CD4-positive, alpha-beta T cell treated with Interleukin-2 at 100 ng/mL for 4 hours (primary cell): ENCODE measurements at places on chromosomes 4 and X.

- no peak for DNase-seq
These were observed 59.4 kb upstream of the SLC7A11 start for GRCh38 chr4:138301536-138301935.

- peak; percentile 71 for DNase-seq
These were observed 22.8 kb downstream of the CFAP99 start for GRCh38 chr4:2441393-2442174.

DNA sequence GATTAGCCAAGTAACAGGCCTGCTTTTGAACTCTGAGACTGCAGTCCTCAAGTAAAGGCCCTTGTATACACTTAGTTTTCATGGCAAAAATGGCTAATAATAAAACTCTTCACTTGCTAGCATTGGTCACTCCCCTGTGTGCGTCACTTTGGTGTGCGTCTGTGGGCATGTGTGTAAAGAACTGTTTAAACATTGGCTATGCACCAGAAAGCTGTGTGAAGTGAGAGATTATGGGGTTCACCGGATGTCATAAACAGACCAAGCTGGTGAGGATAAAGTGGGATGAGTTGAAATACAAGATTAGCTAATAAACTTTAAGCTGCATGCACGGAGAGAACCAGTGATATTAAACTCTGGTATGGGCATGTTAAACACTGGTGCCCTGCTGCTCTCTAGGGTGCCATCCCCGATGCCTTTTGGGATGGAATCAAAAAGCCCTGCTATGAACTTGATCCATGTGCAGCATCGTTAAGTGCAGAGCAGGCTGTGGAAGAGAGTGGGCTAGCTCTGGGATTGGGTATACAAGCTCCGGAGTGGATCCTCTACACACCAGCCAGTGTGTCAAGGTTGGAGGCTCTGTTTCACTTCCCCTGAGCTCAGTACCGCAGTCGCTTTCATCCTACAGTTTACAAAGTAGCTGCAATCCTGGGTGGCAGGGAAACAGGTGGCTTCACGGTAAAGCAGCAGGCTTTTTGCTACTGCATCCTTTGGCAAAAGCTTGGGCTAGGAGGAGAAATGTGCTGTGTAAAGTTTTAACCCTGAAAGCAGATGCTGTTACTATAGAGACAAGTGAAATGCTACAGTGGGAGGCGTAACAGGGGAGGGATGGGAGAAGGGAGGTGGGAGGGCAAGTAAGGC, 108.3 kb upstream of the SLC4A4 start:
- no peak for DNase-seq

GRCh38 chr4:130814896-130815295, 1718.9 kb downstream of the C4orf33 start:
- no peak for DNase-seq

GRCh38 chr4:19254486-19254885, 997.2 kb upstream of the SLIT2 start:
- no peak for DNase-seq

DNA sequence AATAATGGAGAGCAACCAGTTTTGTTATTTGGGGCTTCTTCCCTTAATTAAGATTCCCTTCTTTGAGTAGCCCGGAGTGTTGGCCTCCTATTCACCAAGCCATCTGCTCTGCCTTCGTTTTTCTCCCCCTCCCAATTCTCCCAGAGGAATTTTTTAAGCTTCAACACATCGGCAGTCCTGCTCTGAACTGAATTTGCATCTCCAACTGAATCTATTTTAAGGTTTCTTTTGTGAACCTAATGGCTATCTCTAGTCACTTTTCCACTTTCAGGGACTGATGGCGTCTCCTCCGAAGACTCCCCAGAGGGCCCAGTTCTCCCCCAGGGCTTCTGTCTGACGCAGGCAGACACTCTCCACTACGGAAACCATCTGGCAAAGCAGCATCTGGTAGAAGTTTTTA, 280.2 kb downstream of the ADGRA3 start:
- DNase-seq = no peak

DNA sequence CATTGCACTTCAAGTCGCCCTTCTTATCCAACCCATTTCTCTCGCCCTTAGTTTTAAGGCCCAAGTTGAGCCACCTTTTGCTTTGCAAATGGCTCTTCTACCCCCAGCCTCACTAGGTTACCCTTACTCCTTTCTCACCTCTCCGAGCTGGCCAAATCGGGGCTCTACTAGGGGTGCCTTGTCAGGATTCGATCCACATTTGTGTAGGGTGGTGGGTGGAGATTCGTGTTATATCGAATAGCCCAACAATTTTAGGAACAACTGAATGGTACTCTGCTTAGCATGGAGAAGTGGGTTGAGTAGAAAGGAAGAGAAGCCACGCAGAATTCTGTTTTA, 3.5 kb downstream of the SLIT2 start:
- no peak for DNase-seq

DNA sequence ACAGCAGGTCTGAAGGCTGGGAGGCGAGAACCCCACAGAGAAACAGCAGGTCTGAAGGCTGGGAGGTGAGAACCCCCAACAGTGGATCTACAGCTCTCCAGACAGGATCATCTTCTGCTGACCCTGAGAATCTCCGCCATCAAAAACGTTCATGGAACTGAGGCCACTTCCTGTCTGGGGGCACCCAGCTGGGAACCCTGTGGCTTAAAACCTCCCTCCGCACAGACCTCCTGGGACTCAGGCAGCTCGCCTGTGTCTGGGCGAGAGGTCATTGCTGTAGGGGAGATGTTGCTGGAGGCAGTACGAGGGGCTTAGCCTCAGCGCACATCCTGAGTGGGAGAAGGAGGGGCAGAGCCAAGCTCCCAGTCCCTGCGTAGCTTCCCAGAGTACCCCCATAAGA, 15.1 kb upstream of the CLDN24 start:
- no peak for DNase-seq

DNA sequence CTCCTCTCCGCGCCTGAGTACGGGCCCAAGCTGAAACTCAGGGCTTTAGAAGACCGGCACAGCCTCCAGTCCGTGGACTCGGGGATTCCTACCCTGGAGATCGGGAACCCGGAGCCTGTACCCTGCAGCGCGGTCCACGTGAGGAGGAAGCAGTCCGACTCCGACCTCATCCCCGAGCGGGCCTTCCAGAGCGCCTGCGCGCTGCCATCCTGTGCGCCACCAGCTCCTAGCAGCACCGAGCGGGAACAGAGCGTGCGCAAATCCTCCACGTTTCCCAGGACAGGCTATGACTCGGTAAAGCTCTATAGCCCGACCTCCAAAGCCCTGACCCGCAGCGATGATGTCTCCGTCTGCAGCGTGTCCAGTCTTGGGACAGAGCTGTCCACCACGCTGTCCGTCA, 13.9 kb downstream of the TBC1D14 start:
- DNase-seq = no peak

DNA sequence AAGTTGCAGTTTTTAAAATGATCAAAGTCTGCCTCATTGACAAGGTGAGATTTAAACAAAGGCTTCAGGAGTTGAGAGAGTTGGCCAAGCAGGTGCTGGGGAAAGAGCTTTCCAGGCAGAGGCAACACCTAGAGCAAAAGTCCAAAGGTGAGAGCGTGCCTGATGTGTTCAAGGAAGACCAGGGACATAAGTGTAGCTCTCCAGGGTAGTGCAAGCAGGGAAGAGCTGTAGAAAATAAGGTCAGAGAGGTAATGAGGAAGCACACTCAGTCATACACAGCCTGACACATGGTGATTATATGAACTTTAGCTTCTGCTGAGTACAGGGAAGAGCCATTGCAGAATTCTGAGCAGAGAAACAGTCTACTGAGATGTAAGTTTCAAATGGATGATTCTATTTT, 265.0 kb upstream of the NWD2 start:
- DNase-seq = no peak

GRCh38 chr4:91127831-91128230, 1000.6 kb downstream of the CCSER1 start:
- DNase-seq = no peak

DNA sequence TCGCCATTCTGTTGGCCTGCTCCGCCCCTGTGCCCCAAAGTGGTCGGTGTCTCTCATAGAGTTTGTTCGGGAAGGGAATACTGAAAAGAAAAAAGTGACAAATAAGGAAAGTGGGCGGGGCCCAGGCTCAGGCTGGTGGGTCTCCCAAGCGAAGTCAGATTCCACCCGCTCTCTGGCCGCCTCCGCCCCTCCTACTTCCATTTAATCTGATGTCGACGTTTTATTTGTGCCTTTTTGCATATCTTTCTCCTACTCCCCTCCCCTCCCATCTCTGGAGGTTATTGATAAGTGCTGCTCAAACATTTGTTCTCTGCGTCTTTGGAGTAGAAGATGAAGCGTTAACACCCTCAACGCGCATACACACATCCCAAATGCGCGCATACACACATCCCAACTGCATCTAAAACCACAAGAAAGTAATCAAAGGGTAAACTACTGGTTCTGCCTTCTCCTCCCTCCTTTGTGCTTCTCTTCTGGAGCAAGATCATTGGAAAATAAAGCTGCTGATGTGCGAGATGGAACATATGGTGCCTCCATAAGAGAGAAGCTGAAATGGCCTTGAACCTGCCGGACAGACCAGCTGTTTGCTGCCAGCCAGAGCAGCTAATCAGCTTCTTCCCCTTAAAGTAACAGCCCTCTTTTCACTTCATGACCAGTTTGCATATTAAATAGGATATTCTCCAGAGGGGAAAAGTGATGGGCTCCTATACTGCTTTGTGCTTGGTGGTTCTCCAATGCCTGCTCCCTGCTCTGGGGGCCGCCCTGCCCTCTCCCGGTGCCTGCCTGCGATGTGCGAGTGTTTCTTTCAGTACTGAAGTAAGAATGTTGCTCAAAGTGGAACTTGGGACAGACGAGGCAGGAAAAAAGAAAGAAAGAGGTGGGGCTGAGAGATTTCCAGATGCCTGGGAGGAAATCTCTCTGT, 3.1 kb downstream of the MAMLD1 start:
- DNase-seq = no peak

GRCh38 chrX:74449937-74450330, 28.6 kb downstream of the SLC16A2 start:
- DNase-seq = no peak

GRCh38 chrX:14729058-14729457, 143.8 kb downstream of the FANCB start:
- no peak for DNase-seq

DNA sequence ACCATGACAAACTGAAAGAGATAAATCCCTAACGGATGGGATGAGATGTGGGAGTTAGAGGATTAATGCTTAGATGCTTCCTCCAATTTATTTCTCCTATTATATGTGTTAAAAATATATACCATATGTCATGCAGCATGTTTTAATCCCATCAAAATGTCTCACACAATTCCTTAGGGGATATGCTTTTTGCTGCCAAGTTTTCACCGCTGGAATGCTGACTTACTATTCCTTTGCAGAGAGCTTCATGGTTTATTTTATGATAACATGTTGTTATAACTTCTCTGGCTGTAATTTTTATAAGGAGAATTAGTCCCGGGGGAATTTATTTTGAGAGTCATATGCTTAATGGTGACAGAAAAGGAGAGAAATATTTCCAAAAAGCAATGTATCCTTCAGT, 670.3 kb downstream of the IL1RAPL1 start:
- no peak for DNase-seq

- DNase-seq = no peak
These were observed 292.8 kb downstream of the RAPGEF2 start for GRCh38 chr4:159395693-159396092.

DNA sequence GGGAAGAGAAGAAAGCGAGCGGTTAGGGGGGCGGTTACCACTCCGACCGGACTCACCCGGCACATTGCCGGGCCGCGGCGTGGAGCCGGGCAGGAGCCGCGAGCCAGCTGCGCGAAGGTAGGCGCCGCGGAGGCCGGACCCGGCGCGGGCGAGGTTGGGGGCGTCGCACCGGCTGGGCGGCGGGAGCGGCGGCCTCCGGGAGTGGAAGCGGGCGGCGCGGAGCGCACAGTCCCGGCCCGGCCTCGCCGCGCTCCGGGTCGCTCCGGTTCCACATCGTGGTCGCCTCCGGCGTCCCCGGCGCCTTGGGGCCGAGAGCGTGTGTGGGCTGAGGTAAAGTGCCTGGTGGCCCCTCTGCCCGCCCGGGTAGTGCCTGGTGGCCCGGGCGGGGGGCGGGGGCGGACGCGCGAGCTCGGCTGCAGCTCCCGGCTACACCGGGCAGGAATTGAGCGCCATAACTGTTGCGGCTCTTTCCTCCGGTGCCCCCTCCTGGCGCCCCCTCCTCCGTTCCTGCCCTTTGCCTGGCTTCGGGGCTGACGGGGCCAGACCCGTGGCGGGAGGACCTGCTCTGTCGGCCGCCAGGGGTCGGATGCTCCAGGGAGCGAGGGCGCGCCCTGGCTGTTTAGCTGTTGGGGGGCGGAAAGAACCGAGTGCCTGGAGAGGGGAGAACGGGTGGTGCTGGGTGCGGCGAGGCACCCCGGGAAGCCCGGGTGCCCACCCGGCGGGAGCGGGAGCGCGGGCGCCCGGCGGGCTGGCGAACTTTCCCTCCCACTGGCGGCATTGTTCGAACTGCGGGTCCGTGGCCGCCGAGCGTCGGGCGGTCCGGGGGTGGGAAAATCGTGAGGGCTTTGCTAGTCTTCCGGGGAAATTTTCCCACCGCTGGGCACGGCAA, 626 bp downstream of the JADE3 start:
- peak; percentile 4 for DNase-seq

GRCh38 chr4:25753239-25753638, 97.6 kb downstream of the SLC34A2 start:
- no peak for DNase-seq

DNA sequence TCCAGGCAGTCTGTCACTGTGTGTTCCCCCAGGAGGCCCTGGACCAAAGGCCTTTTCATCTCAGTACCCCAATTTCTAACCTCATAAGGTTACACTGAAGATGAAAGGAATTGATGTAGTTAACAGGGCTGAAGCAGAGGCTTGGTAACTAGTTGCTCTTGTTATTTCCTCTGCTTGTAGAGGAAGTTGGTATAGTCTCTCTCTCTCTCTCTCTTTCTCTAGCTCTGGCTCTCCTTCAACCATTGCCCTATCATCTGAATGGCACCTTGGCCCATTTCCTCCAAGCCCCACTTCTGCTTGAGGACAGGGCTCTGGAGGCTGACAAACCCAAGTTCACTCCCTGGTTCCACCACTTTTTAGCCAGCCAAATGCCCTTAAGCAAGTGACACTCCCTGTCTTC, 96.1 kb downstream of the MAMLD1 start:
- DNase-seq = no peak

DNA sequence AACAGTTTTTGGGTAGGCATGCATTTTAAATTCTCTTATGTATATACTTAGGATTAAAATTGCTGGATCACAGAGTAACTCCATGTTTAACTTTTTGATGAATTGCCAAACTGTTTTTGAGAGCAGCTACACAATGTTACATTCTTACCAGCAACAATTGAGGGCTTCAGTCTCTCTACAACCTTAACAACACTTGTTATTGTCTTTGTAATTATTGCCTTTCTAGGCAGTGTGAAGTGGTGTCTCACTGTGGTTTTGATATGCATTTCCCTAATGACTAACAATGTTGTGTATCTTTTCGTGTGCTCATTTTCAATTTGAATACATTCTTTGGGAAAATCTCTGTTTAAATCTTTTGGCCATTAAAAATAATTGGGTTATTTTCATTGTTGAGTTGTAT, 17.3 kb upstream of the F11 start:
- DNase-seq = no peak

- DNase-seq = no peak
These were observed 2315.7 kb upstream of the TENM3 start for GRCh38 chr4:179927473-179927872.

GRCh38 chrX:22126327-22126726, 94.2 kb downstream of the PHEX start:
- no peak for DNase-seq
